Activated T-cell treated with anti-CD3 and anti-CD28 coated beads for 4 hours (primary cell): ENCODE measurements at places on chromosomes 4 and X.

- no peak for DNase-seq
Measured at GRCh38 chr4:47669946-47670345, 167.9 kb downstream of the CORIN start.

DNA sequence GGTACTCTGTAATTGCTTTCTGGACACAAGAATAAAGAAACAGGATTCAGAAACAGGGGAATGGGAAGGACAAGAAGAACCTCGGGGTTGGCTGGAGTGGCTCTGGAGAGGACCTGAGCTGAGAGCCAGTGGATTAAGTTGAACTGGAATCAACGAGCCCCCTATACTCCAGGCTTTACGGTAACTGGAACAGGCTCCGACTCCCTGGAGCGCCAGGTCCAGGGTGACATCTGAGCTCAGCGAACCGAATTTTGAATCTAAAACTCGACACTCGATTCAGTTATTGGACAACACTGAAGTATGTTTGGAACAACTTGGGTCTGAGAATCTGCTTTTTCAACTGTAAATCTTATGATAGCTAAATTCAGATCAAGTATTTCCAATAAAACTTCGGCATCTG is 23.9 kb downstream of the HMX1 start:
- no peak for DNase-seq

DNA sequence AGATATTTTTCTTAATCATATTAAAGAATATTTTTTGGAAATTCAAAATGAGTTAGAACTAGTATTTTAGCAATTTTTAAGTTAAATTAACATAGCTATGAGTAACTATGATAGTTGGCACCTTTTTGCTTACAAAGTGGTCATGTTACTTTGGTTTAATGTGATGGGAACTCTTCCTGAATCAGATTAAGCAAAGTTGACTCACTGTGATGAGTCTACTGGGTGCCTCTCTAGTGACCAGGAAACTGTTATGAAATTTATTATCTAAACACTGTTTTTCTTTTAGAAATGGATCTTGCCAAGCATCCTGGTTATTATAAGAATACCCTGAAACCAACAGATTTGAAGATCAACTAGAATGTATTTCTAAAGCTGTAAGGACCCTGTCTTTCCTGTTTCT is 985.8 kb downstream of the TRAM1L1 start:
- no peak for DNase-seq

DNA sequence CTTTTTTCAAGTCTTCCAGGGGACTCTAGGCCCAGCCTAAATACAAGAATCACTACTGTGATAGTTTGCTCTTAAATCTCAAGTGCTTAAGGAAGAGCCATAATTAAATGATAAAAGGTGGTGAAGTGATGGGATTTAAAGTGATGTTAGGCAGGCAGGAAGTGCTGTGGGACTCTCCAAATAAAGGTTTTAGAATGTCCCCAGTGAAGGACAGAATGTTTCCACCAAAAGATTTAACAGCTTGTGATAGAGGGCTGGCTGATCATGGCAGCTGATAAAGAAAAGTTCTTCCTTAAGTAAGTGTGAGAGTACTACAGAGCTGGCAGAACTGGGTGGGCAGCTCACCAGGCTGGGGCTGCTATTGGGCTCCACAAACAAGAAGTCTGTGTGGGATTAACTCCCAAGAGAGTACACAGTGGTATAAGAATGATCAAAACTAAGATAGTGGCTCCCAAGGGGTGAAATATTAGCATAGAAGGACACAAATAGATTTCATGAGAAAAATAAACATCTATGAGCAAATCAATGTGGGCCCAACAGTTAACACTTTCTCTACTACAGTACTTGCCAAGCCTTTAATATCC is 637.2 kb upstream of the CPEB2 start:
- DNase-seq = no peak

- no peak for DNase-seq
Measured at GRCh38 chrX:76555816-76556215, 128.3 kb downstream of the MAGEE1 start.

DNA sequence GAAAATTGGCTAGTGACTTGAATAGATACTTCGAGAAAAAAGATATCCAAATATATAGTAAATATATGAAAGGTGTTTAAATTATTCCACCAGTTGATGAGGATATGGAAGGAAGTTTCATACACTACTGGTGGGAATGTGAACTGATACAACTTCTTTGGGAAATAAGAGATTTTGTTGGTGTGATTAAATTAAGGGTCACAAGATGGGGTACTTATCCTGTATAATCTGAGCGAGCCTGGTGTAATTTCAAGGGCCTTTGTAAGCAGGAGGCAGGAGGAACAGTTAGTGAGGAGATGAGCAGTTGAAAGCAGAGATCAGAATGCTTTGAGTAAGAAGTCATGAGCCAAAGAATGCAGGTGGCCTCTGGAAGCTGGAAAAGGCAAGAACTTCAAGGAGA is 192.2 kb downstream of the KCTD8 start:
- DNase-seq = no peak
